B cell (primary cell): ENCODE measurements at places on chromosomes 1 and 21.

DNA sequence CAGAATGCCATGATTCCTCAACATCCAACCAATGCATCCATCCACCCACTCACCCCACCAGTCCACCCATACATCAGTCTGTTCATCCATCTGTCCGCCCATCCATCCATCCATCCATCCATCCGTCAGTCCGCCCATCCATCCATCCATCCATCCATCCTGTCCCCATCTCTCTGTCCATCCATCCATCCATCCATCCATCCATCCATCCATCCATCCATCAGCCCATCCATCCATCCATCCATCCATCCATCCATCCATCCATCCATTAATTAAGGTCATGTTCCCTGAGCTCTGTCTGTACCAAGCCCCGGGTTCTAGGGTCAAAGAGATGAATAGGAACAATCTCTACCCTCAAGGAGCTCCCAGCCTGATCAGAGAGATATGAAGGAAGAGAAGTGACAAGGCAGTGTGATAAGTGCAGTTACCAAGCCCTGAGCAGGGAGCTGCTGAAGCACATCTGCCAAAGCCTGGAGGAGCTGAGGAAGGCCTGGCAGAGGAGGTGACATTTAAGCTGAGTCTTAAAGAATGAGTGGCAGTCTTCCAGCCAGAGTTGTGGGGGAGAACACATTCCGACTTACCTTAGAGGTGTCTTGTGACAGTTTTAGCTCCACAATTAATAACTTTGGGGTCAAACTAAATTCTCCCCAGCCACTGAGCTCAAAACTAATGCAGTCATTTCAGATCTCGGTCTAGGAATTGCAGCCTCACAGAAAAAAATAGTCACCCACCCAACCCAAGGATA is 47.9 kb downstream of the GRIK3 start:
- no peak for DNase-seq

DNA sequence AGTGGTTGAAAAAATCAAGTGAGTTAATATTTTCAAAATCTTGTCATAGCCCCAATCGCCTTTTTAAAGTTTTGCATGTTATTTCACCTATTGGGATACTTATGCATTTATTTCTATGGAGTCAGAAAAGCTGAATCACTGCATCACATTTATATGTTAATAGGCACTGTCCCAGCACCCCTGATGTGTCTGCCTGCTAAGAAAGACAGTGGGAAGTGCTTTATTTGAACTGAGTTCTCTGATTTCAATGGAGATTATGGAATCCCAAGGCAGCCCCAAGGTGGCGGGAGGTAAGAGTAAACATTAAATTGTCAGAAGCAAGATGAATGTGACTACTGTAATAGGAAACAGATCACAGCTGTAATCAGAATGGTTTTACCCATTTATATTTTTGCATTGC is 2225.7 kb downstream of the NCAM2 start:
- DNase-seq, result no peak

DNA sequence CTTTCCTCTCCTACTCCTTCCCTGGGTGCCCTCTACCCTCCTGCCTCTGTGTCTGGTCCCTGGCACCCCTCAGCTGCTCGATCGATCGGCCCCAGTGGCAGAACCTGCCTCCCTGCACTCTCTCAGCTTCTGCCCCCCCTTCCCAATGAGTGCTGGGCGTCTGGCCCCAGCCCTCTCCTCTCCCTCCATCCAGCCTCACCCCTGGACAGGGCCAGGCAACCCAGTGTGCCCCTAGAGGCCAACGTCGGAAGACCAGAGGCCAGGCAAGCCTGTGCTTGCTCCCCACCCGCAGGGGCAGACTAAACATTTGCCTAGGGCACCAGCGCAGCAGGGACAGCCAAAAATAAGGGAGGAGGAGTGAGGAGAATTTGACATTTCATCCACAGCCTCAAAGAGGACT is 43.5 kb downstream of the LGR6 start:
- peak; percentile 21 for DNase-seq

DNA sequence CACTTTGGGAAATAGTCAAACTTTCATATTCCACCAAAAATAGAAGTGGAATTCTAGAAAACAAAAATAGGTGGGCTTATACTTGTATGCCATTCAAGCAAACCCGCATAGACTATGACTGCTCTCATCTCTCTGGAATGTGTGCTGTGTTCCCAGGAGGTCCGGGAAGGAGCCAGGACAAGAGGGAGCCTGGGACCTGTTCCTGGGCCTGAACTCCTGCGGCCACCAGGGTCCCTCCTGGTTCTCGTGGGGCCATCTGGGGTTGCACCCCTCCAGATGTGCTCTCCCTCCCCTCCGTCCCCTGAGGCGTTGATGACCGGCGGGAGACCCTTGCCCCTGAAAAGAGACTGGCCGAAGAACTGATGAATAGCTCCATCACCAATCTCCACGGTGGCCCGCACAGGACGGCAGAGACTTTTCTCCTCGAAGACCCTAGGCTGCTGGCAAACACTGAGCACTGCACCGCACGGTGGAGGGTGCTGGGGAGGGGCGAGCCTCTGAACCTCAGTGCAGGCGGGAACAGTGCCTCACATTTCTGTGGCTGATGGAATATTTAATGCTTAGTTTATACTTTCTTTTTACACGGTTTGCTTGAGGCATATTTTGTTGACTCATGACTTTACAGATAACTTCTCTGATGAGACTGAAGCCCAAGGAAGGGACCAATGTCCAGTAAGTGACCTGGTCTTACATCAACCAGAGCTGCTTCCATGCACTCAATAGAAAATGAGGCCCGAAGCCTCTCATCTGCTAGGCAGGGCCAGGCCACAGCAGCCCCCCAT is 9.6 kb upstream of the ADARB1 start:
- DNase-seq, result no peak

GRCh38 chr21:41698071-41698470 is 68.8 kb downstream of the RIPK4 start:
- DNase-seq, result no peak

- DNase-seq, result no peak
These were observed 2.1 kb upstream of the TFF3 start for GRCh38 chr21:42317341-42317741.

GRCh38 chr1:101567582-101568189 is 330.9 kb downstream of the S1PR1 start:
- DNase-seq, result peak; percentile 55

DNA sequence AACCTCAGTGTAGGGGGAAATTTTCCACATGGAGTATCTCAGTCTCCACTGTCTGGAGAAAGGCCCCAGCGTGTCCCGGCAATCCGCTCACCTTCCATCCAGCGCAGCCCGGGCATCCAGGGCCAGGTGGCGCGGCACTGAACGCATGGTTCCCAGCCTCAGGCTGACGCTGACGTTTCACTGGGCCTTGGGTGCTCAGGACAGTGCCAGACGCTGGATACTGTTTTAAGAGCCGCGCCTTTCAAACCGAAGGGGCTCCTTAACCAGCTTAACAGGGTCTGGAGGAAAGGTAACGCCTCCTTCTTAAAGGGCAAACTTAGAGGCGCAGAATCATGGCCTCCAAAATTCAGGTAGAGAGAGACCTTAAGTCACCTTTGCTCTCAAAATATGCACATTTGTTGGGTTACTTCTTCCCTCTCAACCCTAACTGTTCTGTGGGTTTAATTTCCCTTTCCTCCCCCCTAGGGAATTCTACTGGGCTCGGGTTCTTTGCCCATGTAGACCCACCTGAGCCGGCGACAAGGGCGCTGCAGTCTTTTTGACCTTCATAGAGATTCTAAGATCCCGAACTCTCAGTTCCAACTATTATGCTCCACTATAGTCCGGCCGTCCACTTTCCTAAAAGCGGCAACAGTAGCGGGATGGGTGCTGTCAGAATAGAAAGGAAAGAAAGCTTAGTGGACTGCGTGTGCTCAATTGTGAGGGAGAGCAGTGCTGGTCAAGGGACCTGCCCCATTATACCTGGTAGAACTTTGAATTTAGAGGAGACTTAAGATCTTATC is 3.5 kb upstream of the LHX9 start:
- DNase-seq, result peak; percentile 28

GRCh38 chr1:97461782-97462181 is 459.1 kb downstream of the DPYD start:
- peak; percentile 6 for DNase-seq

DNA sequence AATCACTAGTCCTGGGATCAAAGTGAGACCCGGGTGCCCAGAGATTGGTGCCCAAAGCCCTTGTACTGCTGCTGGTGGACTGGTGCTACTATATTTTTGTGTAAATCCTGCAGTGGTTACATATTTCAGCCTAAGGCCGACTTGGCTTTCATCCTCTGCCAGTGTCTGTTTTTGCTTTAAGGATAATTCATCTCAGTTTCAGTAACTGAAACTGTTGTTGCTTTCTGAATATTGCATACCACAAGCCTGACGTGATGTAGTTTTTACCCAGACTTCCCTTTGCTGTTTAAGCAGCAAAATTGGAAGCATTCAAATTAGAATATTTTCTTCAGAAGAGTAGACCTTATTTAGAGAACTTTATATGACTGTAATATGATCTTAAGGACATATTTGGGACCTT is 341.8 kb downstream of the RYR2 start:
- DNase-seq, result no peak

DNA sequence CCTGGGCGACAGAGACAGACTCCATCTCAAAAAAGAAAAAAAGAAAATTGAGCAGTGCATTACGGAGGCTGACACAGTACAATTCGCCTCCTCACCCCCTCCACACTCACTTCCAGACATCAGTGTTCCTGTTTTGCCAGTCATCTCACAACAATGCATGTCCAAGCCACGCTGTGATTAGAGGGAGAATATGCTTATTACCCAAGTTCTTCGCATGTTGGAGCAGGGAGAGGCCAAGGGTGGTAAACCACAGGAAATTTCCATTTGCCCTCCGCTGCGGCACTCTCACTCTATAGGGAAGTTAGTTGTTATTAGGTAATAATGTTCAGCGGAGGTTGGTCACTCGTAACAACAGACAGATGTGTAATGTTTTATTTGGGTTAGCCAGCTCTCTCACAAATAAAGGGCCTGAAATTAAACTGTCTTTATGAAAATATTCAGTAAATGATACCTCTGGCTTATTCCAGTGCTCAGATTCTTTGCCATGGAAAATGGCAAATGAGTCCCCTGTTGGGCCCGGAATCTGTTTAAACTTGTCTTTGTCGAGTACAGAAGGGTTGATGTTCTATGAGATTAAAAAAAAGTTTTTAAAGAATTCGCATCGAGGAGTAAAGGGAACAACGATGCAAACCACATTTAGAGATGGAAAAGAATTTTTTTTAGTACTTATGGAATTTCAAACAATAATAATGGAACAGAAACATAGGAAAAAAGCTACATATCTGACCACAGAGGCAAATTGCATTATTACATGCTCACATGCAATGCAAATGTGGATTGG is 33.1 kb downstream of the KCNJ15 start:
- no peak for DNase-seq
